ENCODE measurements at places on chromosomes 6 and 20. TPM values are rescaled to one million over a fixed set of nuclear protein-coding genes. Genes with fewer than 3 reads are reported as not detected.

GRCh38 chr6:101770116-101770515, 376.6 kb downstream of the GRIK2 start:
- no peak overlapping the region for H3K27ac ChIP-seq
- H3K4me3 ChIP-seq, result no peak overlapping the region
- no peak for DNase-seq

DNA sequence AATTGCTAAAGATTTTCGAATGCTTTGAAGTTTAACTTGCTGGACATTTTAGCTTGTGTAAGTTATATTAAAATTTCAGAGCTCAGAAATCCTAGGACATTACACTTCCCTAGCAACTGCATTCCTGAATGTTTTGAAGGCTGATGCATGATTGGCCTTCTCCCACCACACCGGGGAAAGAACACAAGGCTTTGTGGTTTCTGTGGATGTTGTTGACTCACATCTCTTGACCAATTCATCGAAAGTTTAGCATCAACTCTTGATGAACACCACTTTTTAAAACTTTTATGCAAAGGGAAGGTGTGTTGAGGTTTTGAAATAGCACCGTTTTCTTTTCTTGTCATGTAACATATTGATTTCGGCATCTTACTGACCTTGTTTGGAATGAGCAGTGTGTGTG, 81.1 kb downstream of the RIMS1 start:
- no peaks in the 10 kb centered on the region for H3K4me1 ChIP-seq
- no peaks in the 10 kb centered on the region for H3K36me3 ChIP-seq
- no peak for DNase-seq
- no peak overlapping the region for H3K4me3 ChIP-seq
- no peaks in the 10 kb centered on the region for H3K27me3 ChIP-seq
- no peak overlapping the region for H3K27ac ChIP-seq

- no peak overlapping the region for H3K27ac ChIP-seq
- no peak overlapping the region for H3K4me3 ChIP-seq
- H3K4me1 ChIP-seq, result no peaks in the 10 kb centered on the region
- no peaks in the 10 kb centered on the region for H3K36me3 ChIP-seq
These were observed 36.3 kb downstream of the CD164 start for GRCh38 chr6:109345986-109346385.

DNA sequence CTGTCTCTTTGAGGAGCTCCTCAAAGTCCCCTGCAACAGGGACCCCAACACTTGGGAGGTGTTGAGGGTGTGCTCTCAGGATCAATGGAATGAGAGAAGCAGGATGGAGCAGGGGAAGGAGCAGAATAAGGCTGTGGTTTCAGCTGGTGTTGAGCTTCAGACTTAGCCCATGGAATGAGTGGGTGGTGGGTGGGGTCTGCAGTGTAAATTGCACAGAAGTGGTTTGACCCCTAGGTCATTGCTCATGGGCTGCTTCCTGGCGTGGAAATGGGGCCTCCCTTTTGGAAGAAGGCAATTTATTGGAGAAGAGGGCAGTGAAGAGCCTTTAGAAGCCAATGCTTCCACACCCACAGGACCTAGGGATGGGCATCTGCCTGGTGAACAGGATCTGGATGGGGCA, 37.0 kb upstream of the KCNG1 start:
- no peaks in the 10 kb centered on the region for H3K27me3 ChIP-seq
- no peak overlapping the region for H3K27ac ChIP-seq
- no peaks in the 10 kb centered on the region for H3K4me1 ChIP-seq
- no peaks in the 10 kb centered on the region for H3K36me3 ChIP-seq
- no peak for DNase-seq
- no peak overlapping the region for H3K4me3 ChIP-seq

DNA sequence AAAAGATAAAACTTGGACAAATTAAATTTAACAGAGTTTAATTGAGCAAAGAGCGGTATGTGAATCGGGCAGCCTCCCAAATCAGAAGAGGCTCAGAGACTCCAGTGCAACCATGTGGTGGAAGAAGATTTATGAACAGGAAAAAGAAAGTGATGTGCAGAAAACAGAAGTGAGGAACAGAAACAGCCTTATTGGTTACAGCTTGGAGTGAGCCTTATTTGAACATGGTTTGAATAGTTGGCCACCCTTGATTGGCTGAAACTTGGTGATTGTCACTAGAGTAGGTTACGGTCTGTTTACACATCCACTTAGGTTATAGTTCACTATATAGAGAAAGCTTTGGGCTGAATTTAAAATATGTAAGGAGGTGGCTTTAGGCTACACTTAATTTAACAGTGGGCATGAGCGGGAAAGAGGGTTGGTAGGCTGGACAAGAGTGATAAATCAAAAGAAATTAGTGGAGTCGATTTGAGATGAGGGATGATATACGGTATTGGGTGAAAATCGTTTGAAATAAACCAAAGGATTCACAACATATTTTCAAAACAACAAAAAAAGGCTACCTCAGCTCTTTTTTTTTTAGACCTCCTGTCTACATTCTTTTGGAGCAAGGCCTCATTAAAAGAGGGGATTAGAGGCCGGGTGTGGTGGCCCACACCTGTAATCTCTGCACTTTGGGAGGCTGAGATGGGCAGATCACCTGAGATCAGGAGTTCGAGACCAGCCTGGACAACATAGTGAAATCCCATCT, 84.3 kb upstream of the PREP start:
- no peaks in the 10 kb centered on the region for H3K4me1 ChIP-seq

DNA sequence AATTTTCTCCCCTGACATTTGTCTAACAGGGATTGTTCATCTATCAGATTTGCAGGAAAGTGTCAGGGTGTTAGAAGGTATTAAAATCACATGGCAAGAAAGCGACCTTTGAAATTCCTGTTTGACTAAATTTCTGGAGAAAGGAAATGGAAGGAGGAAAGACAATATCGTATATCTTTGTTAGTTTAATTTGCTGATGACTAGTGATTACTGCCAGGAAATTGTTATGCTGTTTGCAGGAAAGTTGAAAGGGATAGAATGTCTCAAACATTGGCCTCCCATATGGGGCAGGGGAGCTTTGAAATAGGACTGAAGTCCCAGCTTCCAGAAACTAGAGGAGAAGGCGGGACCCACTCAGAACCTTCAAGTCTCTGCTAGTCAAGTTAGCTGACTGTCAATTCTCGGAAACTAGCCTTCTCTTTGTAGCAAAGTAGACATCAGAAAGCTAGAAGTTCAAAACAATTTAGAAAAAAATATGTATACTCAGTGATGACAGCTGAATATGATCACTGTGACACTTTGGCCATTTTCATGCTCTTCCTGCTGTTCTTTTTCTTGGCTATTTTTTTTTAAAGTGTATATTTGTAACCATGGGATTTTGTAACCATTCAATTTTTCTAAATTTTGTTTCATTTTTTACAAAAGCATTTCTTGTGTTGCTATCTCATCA, 53.4 kb upstream of the RALGAPA2 start:
- no peak overlapping the region for H3K27ac ChIP-seq
- no peak overlapping the region for H3K4me3 ChIP-seq
- H3K4me1 ChIP-seq, result no peaks in the 10 kb centered on the region
- no peaks in the 10 kb centered on the region for H3K27me3 ChIP-seq

DNA sequence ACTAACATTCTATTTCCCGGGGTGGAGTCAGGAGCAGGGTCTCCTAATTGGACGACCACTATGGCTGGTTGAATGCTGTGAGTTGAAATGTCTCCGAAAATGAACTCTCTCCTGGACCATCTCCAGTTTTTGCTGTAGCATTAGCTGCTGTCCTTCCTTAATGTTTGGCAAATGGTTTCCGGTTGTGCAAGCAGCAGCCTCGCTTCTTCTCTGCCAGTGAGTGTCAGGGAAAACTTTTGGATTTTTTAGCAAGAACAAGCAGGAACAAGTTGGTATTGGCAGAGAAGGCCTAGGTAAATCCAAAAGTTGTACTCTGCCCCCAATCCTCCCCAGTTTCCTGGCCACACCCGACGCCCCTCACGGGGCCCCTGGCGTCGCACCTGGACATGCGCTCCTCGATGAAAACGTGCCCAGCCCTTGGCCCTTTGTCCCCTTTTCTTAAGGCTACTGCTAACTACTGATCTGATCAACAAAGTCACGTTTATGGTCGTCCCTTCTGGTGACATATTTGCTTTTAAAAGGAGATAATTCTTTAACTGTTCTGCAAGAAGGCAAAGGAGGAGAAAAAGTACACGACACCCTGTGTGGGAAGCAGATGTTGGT, 103.2 kb downstream of the ARMC2 start:
- no peaks in the 10 kb centered on the region for H3K36me3 ChIP-seq
- peaks cover 19% of the 10 kb centered on the region for H3K4me1 ChIP-seq
- H3K27me3 ChIP-seq, result no peaks in the 10 kb centered on the region

DNA sequence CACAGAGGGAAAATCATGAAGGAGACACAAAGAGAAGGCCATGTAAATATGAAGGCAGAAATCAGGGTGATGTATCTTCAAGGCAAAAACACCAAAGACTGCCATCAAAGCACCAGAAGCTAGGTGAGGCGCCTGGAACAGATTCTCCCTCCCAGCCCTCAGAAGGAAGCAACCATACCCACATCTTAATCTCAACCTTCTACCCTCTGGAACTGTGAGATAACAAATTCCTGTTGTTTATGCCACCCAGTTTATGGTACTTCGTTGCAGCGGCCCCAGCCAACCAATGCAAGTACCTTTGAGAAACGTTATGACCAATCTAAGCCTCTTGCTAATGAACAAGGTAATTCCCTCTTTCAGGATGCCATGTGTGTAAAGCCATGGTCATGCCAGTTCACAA, 66.2 kb upstream of the STXBP5 start:
- no peaks in the 10 kb centered on the region for H3K4me1 ChIP-seq
- H3K4me3 ChIP-seq, result no peak overlapping the region
- no peaks in the 10 kb centered on the region for H3K36me3 ChIP-seq
- H3K27ac ChIP-seq, result no peak overlapping the region

- no peak overlapping the region for H3K4me3 ChIP-seq
- H3K27me3 ChIP-seq, result no peaks in the 10 kb centered on the region
- no peak overlapping the region for H3K27ac ChIP-seq
- peaks cover 35% of the 10 kb centered on the region for H3K4me1 ChIP-seq
- DNase-seq, result no peak
These were observed 1.3 kb downstream of the TTI1 start for GRCh38 chr20:38031957-38032356.

The C6orf58 gene
- total RNA-seq, result not detected

The SYCP2 gene
- 4.7 TPM for total RNA-seq
